Upper lobe of right lung (tissue), 1 donor: ENCODE measurements at places on chromosomes 5 and 9. TPM values are rescaled to one million over a fixed set of nuclear protein-coding genes. Genes with fewer than 3 reads are reported as not detected.

DNA sequence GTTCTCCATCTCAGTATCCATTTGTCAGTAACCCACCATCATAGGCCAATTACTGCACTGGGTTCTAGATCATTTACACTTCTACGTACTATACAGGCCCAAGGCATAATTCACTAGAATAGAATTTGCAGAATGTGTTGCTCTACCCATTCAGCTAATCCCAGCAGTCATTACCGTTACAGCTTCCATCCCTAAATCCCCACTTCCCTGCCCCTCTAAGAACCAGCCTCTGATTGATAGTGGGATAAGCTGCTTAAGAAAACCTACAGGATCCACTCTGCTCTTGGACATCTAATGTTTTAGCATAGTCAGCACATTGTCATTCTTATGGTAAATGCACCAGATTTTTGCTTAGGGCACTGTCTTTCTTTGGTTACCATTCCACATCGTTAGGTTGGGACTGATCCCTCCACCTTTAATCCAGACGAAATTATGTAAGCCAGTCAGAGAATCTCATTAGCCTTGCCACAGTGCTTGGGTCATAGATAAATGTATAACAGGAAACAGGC lies 39.3 kb upstream of the CHD1 start:
- no peak for DNase-seq
- no peak overlapping the region for H3K27ac ChIP-seq
- no peaks in the 10 kb centered on the region for H3K36me3 ChIP-seq
- no peaks in the 10 kb centered on the region for H3K4me1 ChIP-seq
- H3K27me3 ChIP-seq, result no peaks in the 10 kb centered on the region
- H3K4me3 ChIP-seq, result no peak overlapping the region

DNA sequence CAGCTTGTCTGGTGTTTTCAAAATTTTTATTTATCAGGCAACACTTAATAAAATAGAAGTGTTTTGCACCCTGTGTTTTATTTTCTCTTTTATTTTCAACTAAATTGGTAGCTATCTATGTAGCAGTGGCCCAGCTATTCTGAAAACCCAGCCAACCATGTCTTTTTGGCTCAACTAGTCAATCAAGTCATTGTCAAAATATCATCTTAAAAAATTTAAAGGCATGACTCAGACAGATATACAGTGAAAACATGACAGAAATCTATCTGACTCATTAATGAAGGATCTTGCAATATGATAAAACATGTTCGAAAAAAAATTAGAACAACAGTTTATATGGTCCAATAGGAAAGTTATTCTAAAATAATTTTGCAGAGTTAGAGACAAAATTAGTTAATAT lies 75.1 kb downstream of the HSD17B4 start:
- DNase-seq, result no peak
- H3K36me3 ChIP-seq, result peaks cover 66% of the 10 kb centered on the region
- H3K27ac ChIP-seq, result no peak overlapping the region
- H3K4me1 ChIP-seq, result no peaks in the 10 kb centered on the region

PRUNE2 gene
- total RNA-seq, result 7.4 TPM

ANKRD18A gene
- total RNA-seq, result 1.0 TPM

DNA sequence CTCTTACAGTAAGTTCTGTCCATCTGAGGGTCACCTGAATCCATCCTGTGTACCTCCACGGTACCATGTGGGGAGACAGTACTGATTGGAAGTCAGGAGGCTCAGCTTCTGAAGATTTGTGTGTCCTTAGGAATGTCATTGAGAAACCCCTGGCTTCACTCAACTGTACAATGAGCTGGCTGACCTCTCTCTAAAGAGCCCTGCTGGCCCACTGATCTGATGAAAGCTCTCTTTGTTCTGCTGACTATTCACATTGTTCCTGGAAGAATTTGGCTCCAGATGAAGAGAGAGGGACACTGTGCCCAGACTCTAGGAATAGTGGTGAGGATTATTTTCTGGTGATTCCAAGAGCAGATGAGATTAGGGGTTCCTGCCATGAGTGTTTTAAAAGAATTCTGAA lies 141.2 kb downstream of the LURAP1L start:
- DNase-seq, result no peak
- H3K4me3 ChIP-seq, result no peak overlapping the region
- no peak overlapping the region for H3K27ac ChIP-seq

GRCh38 chr9:113508111-113508749 lies 44.7 kb downstream of the RGS3 start:
- H3K27ac ChIP-seq, result no peak overlapping the region
- no peak overlapping the region for H3K4me3 ChIP-seq
- DNase-seq, result no peak
- no peaks in the 10 kb centered on the region for H3K27me3 ChIP-seq
- peaks cover 14% of the 10 kb centered on the region for H3K4me1 ChIP-seq
- H3K36me3 ChIP-seq, result peaks cover 5% of the 10 kb centered on the region

DNA sequence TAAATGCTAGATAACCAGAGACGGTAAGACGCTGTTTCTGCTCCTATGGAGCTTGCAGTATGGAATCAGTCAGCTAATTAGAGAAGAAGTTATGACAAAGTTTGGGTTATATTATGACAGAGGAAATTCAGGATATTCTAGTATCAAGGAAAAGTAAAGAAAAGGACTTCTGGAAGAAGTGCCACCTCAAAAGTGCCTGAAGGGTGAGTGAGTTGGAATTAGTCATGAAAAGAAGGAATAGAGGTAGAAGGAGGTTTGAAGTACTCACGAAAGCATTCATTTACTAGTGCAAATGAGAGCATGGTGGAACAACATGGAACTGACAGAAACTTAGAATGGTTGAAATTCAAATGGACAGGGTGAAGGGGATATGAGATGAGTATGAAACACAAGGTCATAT lies 40.4 kb upstream of the MTAP start:
- no peak for DNase-seq
- H3K4me1 ChIP-seq, result no peaks in the 10 kb centered on the region
- peaks cover 5% of the 10 kb centered on the region for H3K27me3 ChIP-seq
- no peaks in the 10 kb centered on the region for H3K36me3 ChIP-seq

LCN1 gene
- total RNA-seq, result not detected

GRCh38 chr5:89878140-89879132 lies 531.1 kb downstream of the CETN3 start:
- H3K27me3 ChIP-seq, result no peaks in the 10 kb centered on the region
- DNase-seq, result no peak
- H3K4me3 ChIP-seq, result no peak overlapping the region
- no peaks in the 10 kb centered on the region for H3K36me3 ChIP-seq
- H3K4me1 ChIP-seq, result no peaks in the 10 kb centered on the region

TEX48 gene
- not detected for total RNA-seq

GRCh38 chr9:125902214-125902613 lies 155.0 kb downstream of the PBX3 start:
- H3K4me1 ChIP-seq, result no peaks in the 10 kb centered on the region
- H3K36me3 ChIP-seq, result no peaks in the 10 kb centered on the region
- H3K27me3 ChIP-seq, result no peaks in the 10 kb centered on the region
- DNase-seq, result no peak

- no peak for DNase-seq
- no peaks in the 10 kb centered on the region for H3K36me3 ChIP-seq
- H3K4me1 ChIP-seq, result no peaks in the 10 kb centered on the region
Measured at GRCh38 chr5:168528521-168529373, at the start of gene FBLL1. TSS of gene FBLL1 (plus strand) at chr5:168529305. CDS start at chr5:168529505, 200 bp downstream.

IL5 gene
- total RNA-seq, result not detected

GRCh38 chr9:91751922-91752321 lies 198.1 kb downstream of the ROR2 start:
- no peaks in the 10 kb centered on the region for H3K4me1 ChIP-seq
- no peak overlapping the region for H3K4me3 ChIP-seq
- H3K27ac ChIP-seq, result no peak overlapping the region
- no peaks in the 10 kb centered on the region for H3K36me3 ChIP-seq
- DNase-seq, result no peak
- H3K27me3 ChIP-seq, result no peaks in the 10 kb centered on the region

- H3K4me3 ChIP-seq, result no peak overlapping the region
- DNase-seq, result no peak
- H3K4me1 ChIP-seq, result no peaks in the 10 kb centered on the region
- H3K27ac ChIP-seq, result no peak overlapping the region
Measured at GRCh38 chr9:116271340-116271739, 117.7 kb downstream of the PAPPA start.

DNA sequence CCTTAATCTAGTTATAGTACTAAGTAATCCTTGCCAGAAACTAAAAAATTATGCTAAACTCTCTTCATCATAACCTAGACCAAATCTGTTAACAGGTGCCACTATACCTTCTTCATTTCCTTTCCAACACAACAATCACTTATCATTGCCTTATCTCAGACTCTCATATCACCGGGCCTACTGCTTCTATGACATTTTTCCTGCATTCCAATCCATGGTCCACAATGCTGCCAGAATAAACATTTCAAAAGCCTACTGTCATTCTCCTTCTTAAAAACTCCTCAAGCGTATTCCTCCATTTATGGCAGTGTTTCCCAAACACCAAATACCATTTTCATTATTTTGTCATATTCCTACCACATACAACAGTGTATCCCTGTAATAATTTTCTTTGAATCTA lies 6.5 kb downstream of the PPP6C start:
- H3K27ac ChIP-seq, result no peak overlapping the region
- H3K4me1 ChIP-seq, result peaks cover 38% of the 10 kb centered on the region
- no peak for DNase-seq
- H3K4me3 ChIP-seq, result no peak overlapping the region
- H3K27me3 ChIP-seq, result no peaks in the 10 kb centered on the region

SPATA24 gene
- total RNA-seq, result 4.5 TPM

DNA sequence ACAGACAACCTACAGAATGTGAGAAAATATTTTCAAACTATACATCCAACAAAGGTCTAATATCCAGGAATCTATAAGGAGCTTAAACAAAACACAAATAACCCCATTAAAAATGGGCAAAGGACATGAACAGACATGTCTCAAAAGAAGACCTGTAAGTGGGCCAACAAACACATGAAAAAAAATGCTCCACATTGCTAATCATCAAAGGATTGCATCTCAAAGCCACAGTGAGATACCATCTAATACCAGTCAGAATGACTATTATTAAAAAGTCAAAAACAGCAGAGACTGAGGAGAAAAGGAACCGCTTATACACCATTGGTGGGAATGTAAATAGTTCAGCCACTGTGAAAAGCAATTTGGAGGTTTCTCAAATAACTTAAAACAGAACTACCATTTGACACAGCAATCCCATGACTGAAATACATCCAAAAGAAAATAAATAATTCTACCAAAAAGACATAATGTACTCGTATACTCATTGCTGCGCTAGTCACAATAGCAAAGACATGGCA lies 39.1 kb upstream of the C5orf63 start:
- no peaks in the 10 kb centered on the region for H3K4me1 ChIP-seq
- H3K27ac ChIP-seq, result no peak overlapping the region
- H3K27me3 ChIP-seq, result no peaks in the 10 kb centered on the region
- H3K36me3 ChIP-seq, result no peaks in the 10 kb centered on the region
- H3K4me3 ChIP-seq, result no peak overlapping the region

DNA sequence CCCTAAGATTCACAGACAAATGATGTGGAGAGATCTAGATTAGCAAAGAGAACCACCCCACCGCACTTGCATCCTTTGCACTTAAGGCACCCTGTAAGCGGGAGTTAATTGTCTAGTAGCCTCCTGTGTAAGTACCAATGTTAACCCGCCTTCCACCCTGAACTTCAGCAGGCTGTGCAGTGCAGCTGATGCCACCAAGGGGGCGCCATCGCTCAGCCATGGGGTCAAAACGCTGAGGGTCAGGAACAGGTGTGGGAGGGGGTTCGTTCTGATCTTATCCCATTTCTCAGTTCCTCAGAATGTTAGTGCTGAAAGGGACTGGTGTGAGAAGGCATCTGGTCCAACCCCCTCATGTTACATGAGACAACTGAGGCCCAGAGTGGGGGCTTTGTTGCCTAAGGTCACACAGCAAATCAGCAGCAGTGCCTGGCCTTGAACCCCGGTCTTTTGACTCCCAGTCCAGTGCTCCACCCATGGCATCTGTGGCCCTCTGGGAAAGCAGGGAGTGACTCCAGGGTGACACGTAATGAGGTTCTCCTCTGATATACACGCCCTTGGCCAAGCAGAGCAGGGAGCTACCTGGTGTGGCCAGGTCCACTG lies 57.3 kb downstream of the CYFIP2 start:
- DNase-seq, result no peak
- H3K27me3 ChIP-seq, result no peaks in the 10 kb centered on the region
- H3K27ac ChIP-seq, result no peak overlapping the region
- H3K36me3 ChIP-seq, result peaks cover 6% of the 10 kb centered on the region
